ENCODE measurements at places on chromosomes 11 and 22.

- DNase-seq, result no peak
Observed at GRCh38 chr11:28383456-28383855, 275.3 kb downstream of the METTL15 start.

- peak; percentile 59 for DNase-seq
Observed at GRCh38 chr11:128318856-128319474, 268.4 kb downstream of the ETS1 start.

- no peak for DNase-seq
Observed at GRCh38 chr22:41289671-41290070, 3.7 kb upstream of the RANGAP1 start.

- peak; percentile 62 for DNase-seq
Observed at GRCh38 chr11:123261345-123262106, 66.5 kb upstream of the CLMP start.

DNA sequence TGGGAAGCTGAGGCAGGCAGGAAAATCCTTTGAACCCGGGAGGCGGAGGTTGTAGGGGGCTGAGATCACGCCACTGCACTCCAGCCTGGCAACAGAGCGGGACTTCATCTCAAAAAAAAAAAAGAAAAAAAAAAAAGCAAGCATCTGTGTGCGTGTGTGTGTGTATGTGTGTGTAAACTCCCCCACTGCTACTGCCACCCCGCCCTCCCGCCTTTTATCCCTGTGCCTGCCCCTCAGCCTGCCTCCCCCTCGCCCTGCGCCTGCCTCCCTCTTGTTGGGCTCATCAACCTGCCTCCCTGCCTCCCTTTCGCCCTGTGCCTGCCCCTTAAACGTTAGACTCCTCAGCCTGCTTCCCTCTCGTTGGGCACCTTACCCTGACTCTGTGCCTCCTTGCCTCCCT is 18.0 kb downstream of the TMEM258 start:
- DNase-seq, result no peak

DNA sequence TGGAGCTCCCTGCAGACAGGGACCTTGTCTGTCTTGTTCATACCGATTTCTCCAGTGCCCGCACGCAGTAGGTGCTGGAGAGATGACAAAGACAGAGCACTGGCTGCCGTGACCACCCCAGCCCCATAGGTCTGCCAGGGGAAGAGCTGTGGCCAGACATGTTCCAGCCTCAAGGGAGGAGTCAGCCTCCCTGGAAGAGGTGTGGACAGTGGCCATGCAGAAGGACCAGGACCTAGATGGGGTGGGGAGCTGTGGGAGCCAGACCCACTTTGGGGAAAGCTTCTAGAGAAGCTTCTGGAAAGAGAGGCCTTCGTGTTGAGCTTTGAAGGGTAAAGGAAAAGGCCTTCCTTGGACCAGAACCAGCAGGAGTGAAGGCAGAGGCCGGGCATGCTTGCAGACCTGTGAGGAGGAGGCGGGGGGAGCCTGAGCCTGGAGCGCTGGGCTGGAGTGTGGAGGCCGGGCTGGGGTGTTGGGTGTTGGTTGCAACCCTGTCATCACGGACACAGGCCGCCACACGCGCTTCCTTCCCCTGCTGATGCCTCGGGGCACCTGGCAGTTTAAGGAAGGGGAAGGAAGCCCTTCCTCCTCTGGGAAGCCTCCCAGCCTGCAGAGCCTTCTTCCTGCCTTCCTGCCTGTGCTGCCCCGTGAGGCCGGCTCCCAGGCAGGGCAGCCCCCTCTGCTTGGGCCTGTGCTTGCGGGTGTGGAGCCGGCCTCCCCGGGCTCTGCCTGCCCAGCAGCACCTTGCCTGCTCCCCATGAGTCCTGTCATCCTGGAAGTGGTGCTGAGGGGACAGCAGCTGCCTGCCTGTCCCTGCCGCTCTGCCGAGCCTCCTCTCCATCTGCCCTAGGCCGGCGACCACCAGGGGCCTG is 12.3 kb downstream of the RELT start:
- DNase-seq, result no peak

- peak; percentile 50 for DNase-seq
Observed at GRCh38 chr22:30005213-30005857, 74.9 kb upstream of the HORMAD2 start.

DNA sequence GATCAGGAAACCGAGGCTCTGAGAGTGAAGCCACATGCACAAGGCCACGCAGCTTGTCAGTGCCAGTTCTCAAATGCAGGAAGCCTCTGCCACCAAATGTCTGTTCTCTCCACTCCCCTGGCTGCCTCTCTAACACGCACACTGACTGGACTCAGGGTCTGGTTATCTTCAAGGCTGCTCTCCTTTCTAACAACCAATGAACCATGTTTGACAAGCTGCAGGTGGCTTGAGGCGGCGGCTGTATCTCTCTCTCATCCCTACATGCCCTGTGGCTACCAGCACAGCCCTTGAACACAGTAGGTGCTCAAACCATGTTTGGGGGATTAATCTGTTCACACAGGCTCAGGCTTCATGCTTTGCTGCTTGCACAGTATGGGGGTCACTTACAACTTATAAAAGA is 23.7 kb downstream of the MFNG start:
- no peak for DNase-seq

DNA sequence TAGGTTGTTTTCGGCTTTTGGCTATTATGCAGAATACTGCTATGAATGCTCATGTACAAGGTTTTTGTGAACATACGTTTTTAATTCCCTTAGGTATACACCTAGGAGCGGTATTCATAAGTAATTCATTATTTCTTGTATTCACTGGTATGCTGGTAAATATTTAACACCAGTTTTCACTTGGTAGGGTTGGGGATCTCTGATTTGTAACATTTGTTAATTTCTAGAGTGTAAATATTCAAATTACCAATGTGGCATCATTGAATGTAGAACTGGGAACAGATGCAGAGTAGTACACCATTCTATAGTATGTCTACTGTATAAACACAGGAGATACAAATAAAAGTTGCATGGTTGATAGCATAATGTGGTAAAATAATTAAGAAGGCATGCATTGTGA is 16.3 kb downstream of the GVQW3 start:
- no peak for DNase-seq

GRCh38 chr11:36362902-36363301 is 66.8 kb downstream of the PRR5L start:
- no peak for DNase-seq

- DNase-seq, result no peak
Observed at GRCh38 chr11:73135346-73136284, 6.5 kb downstream of the FCHSD2 start.

- DNase-seq, result no peak
Observed at GRCh38 chr11:103515283-103515682, 406.1 kb downstream of the DYNC2H1 start.

DNA sequence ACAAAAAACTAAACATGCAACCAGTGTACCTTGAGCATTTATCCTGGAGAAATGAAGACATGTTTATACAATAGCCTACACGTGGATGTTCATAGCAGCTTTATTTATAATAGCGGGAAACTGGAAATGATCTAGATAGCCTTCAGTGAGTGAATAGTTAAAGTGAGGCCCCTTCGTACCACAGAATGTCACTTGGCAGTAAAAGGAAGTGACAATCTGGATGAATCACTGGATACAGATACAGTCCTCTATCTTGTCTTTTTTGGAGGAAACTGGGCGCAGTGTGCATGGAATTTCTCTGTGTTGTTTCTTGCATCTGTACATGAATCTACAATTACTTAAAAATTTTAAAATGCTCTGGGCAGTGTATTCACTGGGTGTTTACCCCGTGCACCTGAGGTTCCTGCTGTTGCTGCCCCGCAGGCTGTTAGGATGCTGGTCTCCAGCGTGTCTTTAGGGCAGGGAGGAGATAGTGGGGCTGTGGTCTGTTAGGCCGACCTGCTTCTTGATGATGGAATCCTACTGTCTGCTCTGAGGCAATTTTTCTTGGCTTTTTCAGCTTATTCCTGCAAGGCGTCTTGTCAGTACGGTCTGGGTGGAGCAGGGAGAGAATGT is 23.2 kb downstream of the DERL3 start:
- DNase-seq, result no peak

Data from activated gamma-delta T cell treated with Interleukin-2 at 50 U/mL for 16 hours (primary cell).